Ascending aorta (tissue), 2 donors: ENCODE measurements at places on chromosomes 6 and 20. TPM values are rescaled to one million over a fixed set of nuclear protein-coding genes. Genes with fewer than 3 reads are reported as not detected.

- no peak overlapping the region for H3K4me3 ChIP-seq
- no peak overlapping the region for H3K27ac ChIP-seq
- H3K36me3 ChIP-seq: no peaks in the 10 kb centered on the region
- no peak for DNase-seq
- no peaks in the 10 kb centered on the region for H3K27me3 ChIP-seq
Observed at GRCh38 chr6:170487707-170488329, 65.3 kb downstream of the PSMB1 start.

Gene LY6G5C
- total RNA-seq: 0.96 TPM

GRCh38 chr6:76774781-76775384, 688.4 kb downstream of the HTR1B start:
- no peaks in the 10 kb centered on the region for H3K27me3 ChIP-seq
- no peaks in the 10 kb centered on the region for H3K36me3 ChIP-seq
- peak overlapping the region; percentile 30 for H3K4me3 ChIP-seq
- H3K4me1 ChIP-seq: no peaks in the 10 kb centered on the region

- no peaks in the 10 kb centered on the region for H3K27me3 ChIP-seq
- no peak for DNase-seq
- H3K36me3 ChIP-seq: no peaks in the 10 kb centered on the region
Observed at GRCh38 chr20:59246691-59247400, 53.6 kb upstream of the EDN3 start.

- DNase-seq: no peak
- no peaks in the 10 kb centered on the region for H3K27me3 ChIP-seq
- no peaks in the 10 kb centered on the region for H3K4me1 ChIP-seq
- H3K27ac ChIP-seq: no peak overlapping the region
Observed at GRCh38 chr20:21002486-21002885, 103.7 kb downstream of the LINC00237 start.

Gene KHDC1L
- not detected for total RNA-seq

Gene CGA
- not detected for total RNA-seq

DNA sequence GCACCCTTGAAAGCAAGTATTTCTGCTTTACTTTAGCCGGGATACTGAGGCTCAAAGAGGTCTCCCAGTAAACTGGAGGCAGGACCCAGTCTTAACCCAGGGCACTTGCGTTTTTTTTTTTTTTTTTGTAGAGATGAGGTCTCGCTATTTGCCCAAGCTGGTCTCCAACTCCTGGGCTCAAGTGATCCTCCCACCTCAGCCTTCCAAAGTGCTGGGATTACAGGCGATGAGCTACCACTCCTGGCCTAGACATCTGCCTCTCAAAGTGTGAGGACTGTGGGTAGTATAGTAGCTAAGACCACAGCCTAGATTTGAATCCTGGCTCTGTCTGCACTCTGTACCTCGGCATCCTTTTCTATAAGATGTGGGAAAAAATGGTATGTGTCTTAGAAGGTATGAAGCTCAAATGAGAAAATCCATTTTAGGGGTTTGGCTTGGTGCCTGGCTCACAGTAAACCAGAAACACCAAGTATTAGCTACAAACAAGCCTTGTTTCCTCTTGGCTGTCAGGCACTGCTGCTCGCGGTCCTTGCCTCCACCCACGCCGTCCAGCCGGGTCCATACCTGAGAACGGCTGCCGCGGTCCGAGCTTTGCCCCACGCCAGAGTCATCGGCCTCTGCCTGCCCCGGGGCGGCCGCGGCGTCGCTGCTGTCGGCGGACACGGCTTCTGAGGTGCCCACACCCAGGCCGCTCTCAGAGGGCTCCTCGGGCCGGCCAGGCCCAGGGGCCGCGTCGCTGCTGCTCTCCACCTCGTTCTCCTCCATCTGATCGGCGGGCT, 1.2 kb downstream of the ZNF335 start:
- H3K4me1 ChIP-seq: peaks cover 3% of the 10 kb centered on the region
- peak; percentile 66 for DNase-seq
- H3K27me3 ChIP-seq: no peaks in the 10 kb centered on the region
- H3K4me3 ChIP-seq: peak overlapping the region; percentile 73
- H3K36me3 ChIP-seq: peaks cover 34% of the 10 kb centered on the region
- H3K27ac ChIP-seq: peak overlapping the region; percentile 99

DNA sequence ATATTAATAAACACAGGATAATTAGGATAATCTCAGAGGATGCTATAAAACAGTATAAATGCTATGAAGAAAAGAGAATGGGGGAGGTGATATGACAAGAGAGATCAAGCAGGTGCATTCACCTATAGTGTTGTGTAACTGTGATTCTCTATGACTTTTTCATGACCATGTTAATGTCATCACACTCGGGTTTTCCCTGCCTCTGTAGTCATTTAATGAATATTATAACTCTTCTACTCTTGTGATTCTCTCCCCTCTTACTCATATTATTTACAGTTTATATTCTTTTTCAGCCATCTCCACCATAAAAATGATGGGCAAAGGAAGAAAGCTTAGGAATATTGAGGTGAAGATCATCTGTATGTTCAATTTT, 106.9 kb upstream of the SGK1 start:
- no peaks in the 10 kb centered on the region for H3K27me3 ChIP-seq
- H3K4me3 ChIP-seq: no peak overlapping the region
- H3K36me3 ChIP-seq: no peaks in the 10 kb centered on the region
- no peaks in the 10 kb centered on the region for H3K4me1 ChIP-seq

Gene ZSCAN12
- total RNA-seq: 5.3 TPM

DNA sequence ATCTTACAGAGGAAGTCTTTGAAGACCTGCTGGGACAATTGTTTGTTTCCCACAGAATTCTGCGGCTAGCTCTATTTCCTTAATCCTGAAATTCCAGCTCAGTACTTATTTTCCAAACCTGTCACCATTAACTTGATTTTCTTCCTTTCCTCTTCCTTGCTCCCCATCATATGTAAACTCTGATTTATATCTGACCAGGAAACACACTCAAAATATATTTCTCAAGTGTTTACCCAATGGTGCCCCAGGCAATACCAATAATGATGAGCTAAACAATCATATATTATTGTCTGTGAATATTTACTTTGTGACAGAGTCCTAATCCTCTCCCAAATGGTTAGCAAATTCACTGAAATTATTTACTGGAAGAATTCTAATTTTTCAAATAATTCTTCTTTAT, 597.3 kb downstream of the PKHD1 start:
- H3K4me3 ChIP-seq: no peak overlapping the region
- H3K4me1 ChIP-seq: no peaks in the 10 kb centered on the region
- no peaks in the 10 kb centered on the region for H3K36me3 ChIP-seq
- DNase-seq: no peak
- no peaks in the 10 kb centered on the region for H3K27me3 ChIP-seq

DNA sequence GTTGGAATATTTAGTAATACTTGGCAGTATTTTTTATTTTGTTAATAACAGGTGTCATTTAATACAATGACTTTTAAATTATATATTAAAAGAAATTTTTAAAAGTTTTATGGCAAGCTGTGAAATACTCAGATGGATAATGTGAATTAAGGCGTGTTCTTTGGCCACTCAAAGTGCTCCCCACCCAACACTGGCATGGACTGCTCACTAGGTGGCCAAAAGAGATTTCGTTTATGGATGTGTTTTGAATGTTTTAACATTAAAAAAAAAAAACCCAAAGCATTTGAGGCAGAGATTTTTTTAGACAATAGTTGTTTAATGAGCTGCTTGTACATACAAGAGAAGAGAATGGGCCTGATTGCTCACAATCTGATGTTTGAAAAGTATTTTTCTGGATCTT, 86.5 kb downstream of the QKI start:
- H3K27ac ChIP-seq: no peak overlapping the region
- DNase-seq: no peak
- no peaks in the 10 kb centered on the region for H3K4me1 ChIP-seq
- H3K27me3 ChIP-seq: no peaks in the 10 kb centered on the region

DNA sequence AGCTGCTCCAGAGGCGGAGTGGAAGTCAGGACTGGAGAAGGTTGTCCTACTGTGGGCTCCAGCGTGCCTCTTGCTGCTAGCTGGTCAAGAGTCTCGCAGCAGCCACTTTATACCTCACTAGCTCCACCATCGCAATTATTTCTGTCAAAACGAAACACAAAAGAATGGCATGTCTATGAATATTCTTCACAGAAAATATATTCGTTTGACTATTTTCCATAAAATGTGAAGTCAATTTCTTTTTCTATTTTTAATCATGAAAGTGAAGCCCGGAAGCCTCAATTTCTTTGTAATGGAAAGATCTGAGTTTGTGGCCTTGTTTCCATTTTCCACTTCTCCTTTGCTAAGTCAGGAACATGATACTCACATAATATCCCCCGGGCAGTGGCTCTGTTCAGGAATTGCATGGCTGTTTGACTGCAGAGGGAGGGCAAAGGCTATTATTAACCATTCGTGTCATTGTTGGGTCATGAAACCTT, 51.7 kb downstream of the DTD1 start:
- no peak for DNase-seq
- H3K27ac ChIP-seq: peak overlapping the region; percentile 50
- H3K4me3 ChIP-seq: no peak overlapping the region
- no peaks in the 10 kb centered on the region for H3K27me3 ChIP-seq
- peaks cover 3% of the 10 kb centered on the region for H3K4me1 ChIP-seq
- no peaks in the 10 kb centered on the region for H3K36me3 ChIP-seq

DNA sequence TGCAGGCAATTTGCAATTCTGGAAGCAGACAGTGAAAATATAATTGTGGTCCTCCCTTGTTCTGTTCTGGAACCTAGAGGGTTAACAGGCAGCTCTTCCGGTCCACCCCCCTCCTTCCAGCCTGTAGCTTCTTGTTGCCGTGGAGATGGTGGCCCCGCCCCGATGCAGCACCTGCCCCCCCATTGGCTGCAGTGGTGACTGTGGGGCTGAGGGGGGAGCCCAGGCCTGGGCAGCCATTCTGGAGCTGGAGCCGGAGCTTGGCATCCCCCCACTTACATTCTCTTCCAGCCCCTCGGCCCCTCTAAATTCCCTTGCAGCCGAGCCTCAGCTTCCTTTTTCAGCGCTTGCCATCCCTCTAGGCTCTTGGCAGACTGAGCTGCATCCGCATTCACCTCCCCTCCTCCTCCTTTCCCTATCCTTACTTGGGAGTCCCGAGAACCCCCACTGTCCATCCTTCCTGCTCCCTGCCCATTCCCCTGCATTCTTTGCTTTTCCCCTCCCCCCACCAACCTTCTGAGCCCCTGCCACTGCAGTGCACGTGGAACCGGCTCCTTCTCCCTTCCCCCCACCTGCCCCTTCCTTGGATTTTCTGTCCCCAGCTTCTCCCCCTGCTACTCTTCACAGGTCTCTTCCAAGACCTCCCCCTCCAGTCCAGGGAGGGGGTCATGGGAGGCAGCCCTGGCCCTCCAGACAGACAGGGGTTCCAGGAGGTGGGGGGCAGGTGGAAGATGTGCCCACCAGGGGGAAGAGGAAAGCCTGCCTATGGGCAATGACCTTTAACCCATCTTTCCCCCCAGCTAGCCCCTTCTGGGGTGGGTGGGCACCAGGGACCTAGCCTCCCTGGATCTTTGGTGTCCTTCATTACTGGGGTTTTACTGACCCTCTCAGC, 11.4 kb downstream of the SYNGAP1 start:
- H3K4me3 ChIP-seq: no peak overlapping the region
- H3K4me1 ChIP-seq: peaks cover 13% of the 10 kb centered on the region
- DNase-seq: no peak
- H3K36me3 ChIP-seq: peaks cover 11% of the 10 kb centered on the region

- no peak overlapping the region for H3K4me3 ChIP-seq
- no peaks in the 10 kb centered on the region for H3K36me3 ChIP-seq
- no peak overlapping the region for H3K27ac ChIP-seq
Observed at GRCh38 chr20:50491168-50491567, 19.0 kb upstream of the PTPN1 start.

- H3K27me3 ChIP-seq: no peaks in the 10 kb centered on the region
- no peaks in the 10 kb centered on the region for H3K36me3 ChIP-seq
- no peaks in the 10 kb centered on the region for H3K4me1 ChIP-seq
- no peak overlapping the region for H3K4me3 ChIP-seq
- DNase-seq: no peak
Observed at GRCh38 chr6:167485186-167485978, 160.5 kb downstream of the TTLL2 start.

DNA sequence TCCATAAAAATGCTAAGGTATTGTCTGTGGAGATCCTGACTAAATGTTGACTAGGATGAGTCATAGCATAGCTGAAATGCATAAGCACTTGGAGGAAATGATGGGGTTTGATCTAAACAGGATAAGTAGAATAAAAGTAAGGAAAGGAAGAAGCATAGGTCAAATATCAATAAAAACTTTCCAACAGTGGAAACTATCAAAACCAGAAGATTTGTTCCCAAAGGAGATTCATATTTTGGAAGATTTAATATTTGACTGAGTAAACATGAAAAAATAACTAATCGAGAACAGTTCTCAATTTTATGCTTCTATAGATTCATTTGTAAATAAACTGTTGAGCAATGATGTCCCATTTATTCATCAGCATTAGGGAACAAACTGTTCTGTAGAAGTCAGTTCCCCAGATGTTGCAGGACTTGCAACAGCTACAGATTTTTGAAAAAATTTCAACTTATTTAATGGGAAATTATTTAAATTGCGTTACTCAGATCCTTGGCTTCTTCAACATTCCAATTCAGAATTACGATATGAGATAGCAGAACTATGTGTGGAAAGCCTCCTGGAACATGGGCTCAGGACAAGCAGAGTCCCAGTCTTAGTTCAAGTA, 133.7 kb upstream of the TBX18 start:
- H3K27ac ChIP-seq: no peak overlapping the region
- no peaks in the 10 kb centered on the region for H3K4me1 ChIP-seq
- no peak overlapping the region for H3K4me3 ChIP-seq
- DNase-seq: no peak
- no peaks in the 10 kb centered on the region for H3K27me3 ChIP-seq

Gene HDGFL1
- total RNA-seq: not detected

DNA sequence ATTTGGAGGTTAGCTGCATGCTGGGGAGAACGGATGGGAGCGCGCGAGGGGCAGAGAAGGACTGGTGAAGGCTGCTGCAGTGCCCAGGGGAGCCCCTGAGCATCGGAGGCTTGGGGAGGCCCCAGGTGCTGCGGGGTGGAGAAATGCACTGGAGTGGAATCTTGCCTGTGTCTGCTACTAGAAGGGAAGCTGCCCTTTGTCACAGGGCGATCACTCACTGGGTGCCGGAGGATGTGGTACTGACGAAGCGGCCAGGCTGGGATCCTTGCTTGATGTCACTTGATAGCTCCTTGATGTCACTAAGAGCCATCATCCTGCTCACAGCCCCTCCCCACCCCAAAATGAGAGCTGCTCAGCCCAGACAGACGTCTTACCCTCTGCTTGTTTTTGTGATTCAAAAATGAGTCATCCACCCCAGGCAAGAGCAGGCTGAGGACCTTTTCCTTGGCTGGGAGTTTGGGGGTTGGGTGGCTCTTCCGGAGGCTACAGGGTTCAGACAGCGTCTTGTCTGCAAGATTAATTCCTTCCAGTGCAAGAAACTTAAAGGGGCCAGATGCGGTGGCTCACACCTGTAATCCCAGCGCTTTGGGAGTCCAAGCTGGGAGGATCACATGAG, 62.6 kb upstream of the PMEPA1 start:
- DNase-seq: peak; percentile 51
- H3K27ac ChIP-seq: no peak overlapping the region
- no peaks in the 10 kb centered on the region for H3K36me3 ChIP-seq
- no peak overlapping the region for H3K4me3 ChIP-seq
- H3K27me3 ChIP-seq: no peaks in the 10 kb centered on the region
- no peaks in the 10 kb centered on the region for H3K4me1 ChIP-seq

DNA sequence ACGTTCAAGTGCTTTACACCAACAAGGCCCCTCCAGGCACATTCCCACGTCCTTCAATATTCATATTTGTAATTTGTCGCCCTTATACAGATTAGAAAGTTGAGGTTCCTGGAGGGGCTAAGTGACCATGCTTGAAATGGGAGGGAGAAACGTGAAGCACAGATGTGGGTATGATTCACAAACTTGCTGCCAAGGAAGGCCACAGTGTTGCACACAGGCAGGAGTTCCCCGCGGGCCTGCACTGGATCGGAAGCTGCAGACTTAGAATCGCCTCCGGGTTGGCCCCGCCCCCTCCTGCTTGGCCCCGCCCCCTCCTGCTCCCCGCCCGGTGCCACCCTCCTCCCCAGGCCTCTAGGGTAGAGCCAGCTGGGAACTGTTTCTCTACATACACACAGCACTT, 58.2 kb upstream of the QKI start:
- peak; percentile 75 for DNase-seq
- H3K4me1 ChIP-seq: peaks cover 6% of the 10 kb centered on the region
- H3K4me3 ChIP-seq: no peak overlapping the region
- no peaks in the 10 kb centered on the region for H3K36me3 ChIP-seq
